A549 treated with GW870086 at 1 μM for 4 hours (cell line): ENCODE measurements at places on chromosomes 13 and 19. TPM values are rescaled to one million over a fixed set of nuclear protein-coding genes. Genes with fewer than 3 reads are reported as not detected.

ZNF8 gene
- total RNA-seq = 0.93 to 1.3 TPM (median 0.97 TPM) in 5 replicates

CEACAM4 gene
- total RNA-seq = not detected in 5 replicates

CYP2A7 gene
- not detected in 5 replicates for total RNA-seq

CEACAM7 gene
- 0.08 to 0.17 TPM in 2 of 5 replicates, not detected in the others for total RNA-seq

TNFSF13B gene
- total RNA-seq = 0.15 TPM in 1 of 5 replicates, not detected in the others

TEX101 gene
- total RNA-seq = not detected in 5 replicates

NFIC gene
- total RNA-seq = 34.2 to 42.9 TPM (median 39.8 TPM) in 5 replicates

SERTAD3 gene
- total RNA-seq = 35.9 to 49.7 TPM (median 45.5 TPM) in 5 replicates

OR10H1 gene
- total RNA-seq = not detected in 5 replicates

ADAMTS10 gene
- 8.8 to 15.2 TPM (median 12.9 TPM) in 5 replicates for total RNA-seq

ABCC4 gene
- 18.3 to 26.6 TPM (median 26.0 TPM) in 5 replicates for total RNA-seq

IQCN gene
- 0.53 to 0.99 TPM (median 0.70 TPM) in 5 replicates for total RNA-seq

NBEA gene
- 1.5 to 2.3 TPM (median 2.0 TPM) in 5 replicates for total RNA-seq

RNF126 gene
- total RNA-seq = 57.4 to 74.9 TPM (median 73.8 TPM) in 5 replicates

CD70 gene
- 14.8 to 26.1 TPM (median 25.1 TPM) in 5 replicates for total RNA-seq

ZNF71 gene
- 9.3 to 11.7 TPM (median 10.7 TPM) in 5 replicates for total RNA-seq

LILRB4 gene
- total RNA-seq = not detected in 5 replicates

FGF22 gene
- total RNA-seq = 0.32 to 0.79 TPM (median 0.67 TPM) in 5 replicates

PRKACA gene
- 28.1 to 36.6 TPM (median 32.7 TPM) in 5 replicates for total RNA-seq

SWSAP1 gene
- 1.5 to 2.2 TPM (median 2.0 TPM) in 5 replicates for total RNA-seq

PSG11 gene
- not detected in 5 replicates for total RNA-seq

ARHGEF7 gene
- 18.0 to 20.8 TPM (median 20.5 TPM) in 5 replicates for total RNA-seq
